ENCODE measurements at places on chromosomes 13 and 19.
A peak's percentile ranks its signal among the peaks of the same experiment; 100 is the strongest.

DNA sequence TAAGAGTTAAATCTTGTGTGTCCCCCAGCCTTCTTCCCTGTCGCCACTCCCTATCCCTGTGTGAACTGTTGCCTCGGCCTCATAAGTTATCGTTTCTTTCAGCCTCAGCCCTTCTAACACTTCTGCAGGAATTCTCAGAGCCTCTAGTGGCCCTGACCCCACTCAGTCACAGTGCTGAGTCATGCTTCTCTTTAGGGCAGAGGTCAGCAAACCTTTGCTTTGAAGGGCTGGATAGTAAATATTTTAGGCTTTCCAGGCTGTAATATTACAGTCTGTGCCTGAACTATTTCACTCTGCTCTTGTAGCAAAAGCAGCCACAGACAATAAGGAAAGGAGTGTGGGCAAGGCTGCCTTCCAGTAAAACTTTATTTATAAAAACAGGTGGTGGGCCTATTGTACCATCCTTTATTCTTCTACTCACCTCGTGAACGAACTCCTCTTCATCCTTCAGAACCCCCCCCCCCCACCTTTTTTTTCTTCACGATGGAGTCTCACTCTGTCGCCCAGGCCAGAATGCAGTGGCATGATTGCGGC, 22.1 kb downstream of the MYO9B start:
- DNase-seq: no peak

DNA sequence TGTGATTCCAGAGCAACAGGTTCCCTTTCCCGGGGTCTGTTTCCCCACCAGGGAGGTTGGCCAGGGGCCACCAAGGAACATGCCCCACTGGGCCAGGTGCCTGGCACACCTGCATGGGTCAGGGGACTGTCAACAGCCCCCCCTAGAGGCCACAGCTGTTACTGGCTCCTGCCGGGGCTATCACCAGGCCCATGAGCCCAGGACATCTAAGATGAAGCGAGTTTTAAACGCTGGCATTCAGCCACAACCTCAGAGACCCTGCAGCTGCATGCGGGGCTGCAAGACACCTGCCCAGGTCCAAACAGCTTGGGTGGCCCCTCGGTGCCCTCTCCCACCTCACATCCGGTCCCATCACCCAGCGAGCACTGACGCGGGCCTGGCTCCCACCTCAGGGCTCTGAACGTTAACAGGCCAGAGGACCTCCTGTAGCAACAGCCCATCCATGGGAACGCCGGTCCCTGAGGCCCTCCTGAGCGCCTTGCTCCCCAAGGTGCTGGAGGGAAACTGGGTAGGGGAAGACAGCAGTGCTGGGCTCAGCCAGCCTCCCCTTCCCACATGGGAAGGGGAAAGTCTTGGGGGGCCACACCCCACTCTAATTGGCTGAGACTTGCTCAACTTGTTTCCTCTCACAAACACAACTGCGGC, 12.0 kb downstream of the KHSRP start:
- DNase-seq: peak; percentile 58

GRCh38 chr19:344625-345319, at the start of gene MIER2:
MIER2 (minus strand) TSS chr19:344796; CDS start chr19:344782, 14 bp downstream.
- peak; percentile 96 for DNase-seq

GRCh38 chr13:98653463-98653985, 76.6 kb upstream of the STK24 start:
- peak; percentile 58 for DNase-seq

GRCh38 chr13:98300956-98301641, 124.0 kb upstream of the RNF113B start:
- DNase-seq: no peak

GRCh38 chr13:97011446-97012131, 17.3 kb upstream of the OXGR1 start:
- no peak for DNase-seq

DNA sequence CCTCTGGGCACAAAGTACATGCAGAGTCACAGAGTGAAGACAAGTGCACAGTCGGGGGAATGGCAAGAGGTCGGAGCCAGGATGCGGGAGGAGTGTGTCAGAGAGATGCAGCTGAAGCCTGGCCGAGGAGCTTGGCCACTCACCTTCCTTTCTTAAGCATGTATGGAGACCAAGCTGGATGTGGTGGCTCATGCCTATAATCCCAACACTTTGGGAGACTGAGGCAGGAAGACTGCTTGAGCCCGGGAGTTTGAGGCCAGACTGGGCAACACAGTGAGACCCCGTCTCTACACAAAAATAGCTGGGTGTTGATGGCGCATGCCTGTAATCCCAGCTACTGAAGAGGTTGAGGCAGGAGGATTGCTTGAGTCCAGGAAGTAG, 67.0 kb downstream of the LATS2 start:
- DNase-seq: no peak

DNA sequence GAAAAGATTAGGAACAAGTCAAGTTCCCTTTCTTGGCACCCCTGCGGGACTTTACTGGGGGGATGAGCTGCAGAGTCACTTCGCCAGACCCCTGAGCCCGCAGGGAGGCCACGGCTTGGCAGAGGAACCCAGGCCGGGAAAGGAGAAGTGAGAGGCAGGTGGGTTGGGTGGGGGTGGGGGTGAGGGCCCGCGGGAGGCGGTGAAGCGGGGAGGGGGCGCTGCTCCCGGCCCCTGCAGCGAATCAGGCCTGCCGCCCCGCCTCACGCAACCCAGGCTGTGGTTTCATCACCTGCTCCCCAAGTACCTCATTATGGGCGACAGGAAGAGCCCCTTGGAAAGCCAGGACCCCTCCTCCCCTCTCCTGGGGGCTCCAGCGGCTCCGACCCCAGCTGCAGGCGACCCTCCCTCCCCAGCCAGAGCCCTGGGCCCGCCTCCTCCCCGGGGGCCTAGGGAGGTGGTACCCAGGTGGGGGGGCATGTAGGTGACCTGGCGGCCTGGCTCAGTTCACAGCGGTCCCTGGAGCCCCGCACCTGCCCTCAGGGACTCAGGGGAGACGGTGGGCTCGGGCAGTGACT, 9.5 kb downstream of the MEF2B start:
- no peak for DNase-seq

- no peak for DNase-seq
These were observed 211.5 kb downstream of the KLF12 start for GRCh38 chr13:73922493-73923393.

- DNase-seq: no peak
These were observed 133.3 kb downstream of the USP12 start for GRCh38 chr13:27038323-27038722.

DNA sequence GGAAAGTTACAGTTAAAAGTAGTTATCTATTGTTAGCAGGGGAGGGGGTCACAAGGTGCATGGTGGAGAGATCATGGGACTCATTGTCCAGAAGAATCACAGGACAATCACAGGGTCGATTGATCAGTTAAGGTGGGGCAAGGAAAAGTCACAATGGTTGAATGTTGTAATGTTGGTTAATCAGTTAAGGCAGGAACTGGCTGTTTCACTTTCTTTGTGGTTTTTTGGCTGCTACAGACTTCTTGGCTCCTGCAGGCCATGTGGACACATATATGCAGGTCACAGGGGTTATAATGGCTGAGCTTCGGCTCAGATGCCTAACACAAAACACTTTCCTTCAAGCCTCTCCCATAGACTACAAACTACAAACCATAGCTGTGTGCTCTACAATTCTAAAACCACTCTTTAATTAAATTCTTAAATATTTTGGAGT, 6.9 kb upstream of the ZNF431 start:
- DNase-seq: no peak

DNA sequence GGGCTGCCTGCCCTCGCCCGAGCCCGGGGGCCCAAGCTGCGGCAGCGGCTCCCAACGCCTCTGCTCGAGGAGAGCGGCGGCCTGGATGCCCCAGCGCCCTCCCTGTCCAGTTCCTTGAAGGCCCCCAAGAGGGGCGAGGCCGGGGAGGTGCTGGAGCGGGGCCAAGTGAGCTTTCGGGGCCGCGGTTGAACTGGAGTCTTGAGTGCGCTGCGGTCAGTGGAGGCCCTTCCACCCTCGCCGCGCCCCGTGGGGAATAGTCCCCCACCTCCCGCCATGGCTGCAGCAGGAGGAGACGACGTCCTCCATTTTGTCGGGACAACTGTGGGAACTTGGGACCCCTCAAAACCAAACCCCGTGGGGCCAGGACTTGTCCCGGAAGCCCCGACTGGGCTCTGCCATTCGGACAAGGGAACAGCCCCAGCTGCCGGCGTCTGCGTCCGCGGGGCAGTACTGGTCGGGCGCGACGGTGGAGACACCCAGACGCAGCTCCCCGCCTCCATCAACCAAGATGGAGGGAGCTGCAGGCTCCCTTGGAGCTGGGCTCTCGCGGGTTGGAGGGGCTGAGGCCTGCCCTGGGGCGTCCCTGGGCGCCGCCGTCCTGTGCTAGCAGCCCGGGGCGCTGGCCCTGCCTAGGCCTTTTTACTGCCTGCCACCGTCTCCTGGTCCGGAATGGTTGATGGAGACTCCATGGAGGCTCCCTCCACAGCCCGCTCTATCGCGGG, 736 bp upstream of the ZMYM5 start:
- peak; percentile 88 for DNase-seq
